ENCODE measurements at places on chromosomes 4 and X. TPM values are rescaled to one million over a fixed set of nuclear protein-coding genes. Genes with fewer than 3 reads are reported as not detected.

GRCh38 chr4:56650262-56651055, 30.6 kb downstream of the HOPX start:
- DNase-seq, result no peak

- peak; percentile 7 for DNase-seq
Measured at GRCh38 chrX:24982306-24982965, 33.3 kb downstream of the ARX start.

Gene CXCL10
- total RNA-seq, result 1.1 TPM

Gene UPF3B
- total RNA-seq, result 12.9 TPM

DNA sequence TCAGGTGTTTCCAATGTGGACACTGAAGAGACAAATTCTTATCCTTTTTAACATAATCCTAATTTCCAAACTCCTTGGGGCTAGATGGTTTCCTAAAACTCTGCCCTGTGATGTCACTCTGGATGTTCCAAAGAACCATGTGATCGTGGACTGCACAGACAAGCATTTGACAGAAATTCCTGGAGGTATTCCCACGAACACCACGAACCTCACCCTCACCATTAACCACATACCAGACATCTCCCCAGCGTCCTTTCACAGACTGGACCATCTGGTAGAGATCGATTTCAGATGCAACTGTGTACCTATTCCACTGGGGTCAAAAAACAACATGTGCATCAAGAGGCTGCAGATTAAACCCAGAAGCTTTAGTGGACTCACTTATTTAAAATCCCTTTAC, 18.6 kb downstream of the TLR7 start:
- DNase-seq, result no peak

GRCh38 chr4:3403348-3403906, 38.3 kb upstream of the HGFAC start:
- DNase-seq, result no peak
